ENCODE measurements at places on chromosomes 11 and 22.

- no peak for DNase-seq
Observed at GRCh38 chr11:91822805-91823204, 401.8 kb upstream of the FAT3 start.

- no peak for DNase-seq
Observed at GRCh38 chr11:64385945-64386704, 27.2 kb downstream of the RPS6KA4 start.

GRCh38 chr22:26143806-26144325, 25.4 kb upstream of the SEZ6L start:
- no peak for DNase-seq

DNA sequence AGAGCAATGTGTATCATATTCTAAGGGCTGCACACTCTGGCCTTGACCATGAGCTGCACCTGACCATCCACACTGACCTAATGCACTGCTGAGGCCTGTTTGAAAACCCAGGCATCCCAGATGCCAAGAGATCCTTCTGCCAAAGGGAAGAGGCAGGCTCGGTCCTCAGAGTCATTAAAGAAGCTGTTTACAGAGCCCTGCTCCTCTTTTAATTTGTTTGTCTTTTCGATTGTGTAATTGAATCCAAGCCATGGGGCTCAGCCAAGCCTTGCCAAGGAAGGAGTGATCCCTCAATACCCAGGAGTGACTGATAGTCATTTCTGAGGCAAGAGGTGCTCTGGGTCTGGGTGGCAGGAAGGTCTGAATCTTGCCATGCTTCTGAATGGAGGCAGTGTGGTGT, 94.5 kb upstream of the ISX start:
- DNase-seq = no peak

- no peak for DNase-seq
Observed at GRCh38 chr11:1101318-1102089, 26.8 kb downstream of the MUC2 start.

DNA sequence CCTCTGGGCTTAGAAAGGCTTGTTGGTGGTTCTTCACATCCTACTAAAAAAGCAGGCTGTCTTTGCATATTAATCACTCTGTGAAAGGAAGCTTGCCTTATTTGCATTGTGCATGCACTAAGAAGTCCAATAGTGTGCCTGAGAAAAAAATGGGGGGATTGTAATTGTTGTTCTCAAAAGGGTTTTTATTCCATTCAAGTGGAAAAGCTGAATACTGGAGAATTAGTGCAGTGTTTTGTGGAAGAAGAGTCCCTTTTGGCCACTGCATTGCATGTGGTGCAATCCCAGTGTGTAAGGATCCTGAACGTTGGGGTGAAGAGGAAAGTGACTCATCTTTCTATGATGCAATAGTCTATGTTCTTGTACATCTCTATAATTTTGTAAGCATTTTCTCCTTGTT, 16.5 kb downstream of the NCAM1 start:
- no peak for DNase-seq

GRCh38 chr11:102683277-102683676, 22.3 kb downstream of the MMP27 start:
- no peak for DNase-seq

GRCh38 chr22:23230348-23231068, 50.2 kb downstream of the BCR start:
- no peak for DNase-seq

GRCh38 chr22:39592081-39593065, 21.8 kb downstream of the CACNA1I start:
- DNase-seq = no peak

DNA sequence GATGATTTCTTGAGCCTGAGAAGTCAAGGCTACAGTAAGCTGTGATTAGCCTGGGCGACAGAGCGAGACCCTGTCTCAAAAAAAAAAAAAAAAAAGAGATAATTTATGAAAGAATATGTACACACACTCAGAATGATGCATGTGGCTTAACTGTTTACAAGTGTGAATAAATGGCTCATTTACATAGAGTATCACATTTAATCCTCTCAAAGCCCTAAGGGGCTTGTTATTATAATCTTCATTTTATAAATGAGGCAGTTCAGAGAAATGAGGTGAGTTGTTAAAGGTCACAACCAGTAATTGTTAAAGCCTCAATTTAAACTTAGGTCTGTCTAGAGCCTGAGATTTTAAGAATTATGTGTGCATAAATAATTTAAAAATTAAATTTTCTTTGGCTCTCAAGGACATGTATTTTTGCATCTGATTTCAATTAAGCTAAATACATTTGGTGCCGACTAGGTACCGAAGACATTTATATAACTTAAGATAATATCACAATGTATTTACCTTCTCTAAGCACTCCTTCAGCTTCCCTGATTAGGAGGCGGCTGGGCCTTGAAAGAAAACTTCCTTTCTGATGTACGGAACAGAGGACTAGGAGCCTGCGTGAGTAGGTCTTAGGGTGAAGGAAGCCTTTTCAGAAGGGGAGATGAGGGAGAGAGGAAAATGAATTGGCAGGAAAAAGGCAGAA, 28.5 kb upstream of the DDX6 start:
- no peak for DNase-seq

DNA sequence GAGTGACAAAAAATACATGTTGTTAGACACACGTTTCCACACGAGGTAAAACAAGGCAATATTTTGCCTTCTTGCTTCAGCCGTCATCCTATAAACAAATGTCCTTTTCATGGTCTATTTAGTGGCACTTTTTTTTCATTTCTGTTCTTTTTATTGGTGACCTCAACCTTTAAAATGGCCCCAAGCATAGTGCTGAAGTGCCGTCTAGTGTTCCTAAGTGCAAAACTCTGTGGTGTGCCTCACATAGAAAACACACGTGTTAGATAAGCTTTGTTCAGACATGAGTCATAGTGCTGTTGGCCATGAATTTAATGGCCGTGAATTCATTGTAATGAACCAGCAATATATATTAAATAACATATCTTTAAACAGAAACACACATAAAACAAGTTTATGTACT, 15.6 kb downstream of the OVCH2 start:
- DNase-seq = no peak

All from activated gamma-delta T cell (primary cell).